ENCODE measurements at places on chromosomes 1 and 21.

- H3K27ac ChIP-seq: peak overlapping the region; percentile 34
- peak; percentile 54 for DNase-seq
- H3K4me3 ChIP-seq: no peak overlapping the region
- H3K4me1 ChIP-seq: peaks cover 57% of the 10 kb centered on the region
These were observed 15.9 kb upstream of the RAB4A start for GRCh38 chr1:229254910-229255541.

DNA sequence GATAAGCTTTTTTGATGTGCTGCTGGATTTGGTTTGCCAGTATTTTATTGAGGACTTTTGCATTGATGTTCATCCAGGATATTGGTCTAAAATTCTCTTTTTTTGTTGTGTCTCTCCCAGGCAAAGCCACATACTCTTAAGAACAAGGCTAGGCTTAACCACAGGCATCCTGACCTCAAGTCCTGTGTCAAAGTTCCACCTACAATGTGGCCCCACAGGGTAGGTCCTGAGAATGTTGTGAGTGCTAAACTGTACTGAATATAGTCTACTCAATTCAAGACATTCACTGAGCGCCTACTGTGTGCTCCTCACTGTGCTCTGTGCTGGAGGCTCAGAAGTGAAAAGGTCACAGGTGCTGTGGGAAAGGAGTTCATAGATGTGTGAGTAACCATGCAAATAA is 20.6 kb downstream of the DDAH1 start:
- no peak overlapping the region for H3K4me3 ChIP-seq
- H3K36me3 ChIP-seq: no peaks in the 10 kb centered on the region
- peaks cover 13% of the 10 kb centered on the region for H3K27me3 ChIP-seq
- no peaks in the 10 kb centered on the region for H3K4me1 ChIP-seq
- no peak for DNase-seq

DNA sequence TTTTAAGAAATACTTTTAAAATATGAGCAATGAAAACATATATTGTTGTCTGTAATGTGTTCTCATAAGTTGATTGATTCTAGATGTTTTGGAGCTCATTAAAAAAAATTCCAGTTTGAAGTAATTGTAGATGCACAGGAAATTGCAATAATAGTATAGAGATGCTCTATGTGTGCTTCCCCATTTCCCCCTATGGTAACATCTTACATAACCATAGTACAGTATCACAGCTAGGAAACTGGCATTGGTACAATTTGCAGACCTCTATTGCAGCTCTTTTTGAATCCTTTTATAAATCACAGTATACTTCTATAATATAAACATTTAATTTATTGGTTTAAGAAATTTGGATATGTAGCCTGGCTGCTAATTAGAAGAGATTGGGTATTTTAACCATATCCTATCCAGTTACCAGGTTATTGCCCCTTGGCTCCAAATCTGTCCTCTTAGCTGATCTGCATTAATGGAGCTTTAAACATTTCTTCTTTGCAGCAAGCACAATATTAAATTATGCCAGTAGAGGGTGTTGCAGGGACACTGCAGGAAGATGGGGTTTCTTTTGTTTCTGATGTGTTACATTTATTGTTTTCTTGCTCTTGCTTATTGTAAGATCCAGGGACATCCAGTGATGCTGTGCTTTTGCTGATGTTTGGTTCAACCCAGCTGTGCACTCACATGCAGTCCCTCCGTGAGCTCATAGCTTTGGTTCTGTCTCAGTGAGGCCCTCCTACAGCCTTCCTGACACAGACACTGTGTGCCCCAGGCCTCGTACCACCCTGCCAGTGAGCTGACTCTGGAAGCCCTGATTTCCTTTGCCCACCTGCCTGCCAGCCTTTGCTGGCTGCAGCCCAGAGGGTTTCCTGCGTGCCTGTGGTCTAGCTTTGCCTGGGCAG is 103.3 kb downstream of the RABGAP1L start:
- no peak overlapping the region for H3K4me3 ChIP-seq
- no peak overlapping the region for H3K27ac ChIP-seq
- H3K4me1 ChIP-seq: no peaks in the 10 kb centered on the region
- H3K27me3 ChIP-seq: no peaks in the 10 kb centered on the region

- peaks cover 47% of the 10 kb centered on the region for H3K4me1 ChIP-seq
- no peaks in the 10 kb centered on the region for H3K36me3 ChIP-seq
- no peak for DNase-seq
- peak overlapping the region; percentile 76 for H3K27ac ChIP-seq
- no peaks in the 10 kb centered on the region for H3K27me3 ChIP-seq
- no peak overlapping the region for H3K4me3 ChIP-seq
These were observed 8.8 kb upstream of the TIAM1 start for GRCh38 chr21:31352836-31353235.

GRCh38 chr1:48775831-48776392 is 779 bp downstream of the BEND5 start:
- H3K4me1 ChIP-seq: peaks cover 42% of the 10 kb centered on the region
- peaks cover 6% of the 10 kb centered on the region for H3K36me3 ChIP-seq
- peak overlapping the region; percentile 52 for H3K27ac ChIP-seq
- no peaks in the 10 kb centered on the region for H3K27me3 ChIP-seq
- peak overlapping the region; percentile 86 for H3K4me3 ChIP-seq
